ENCODE measurements at places on chromosomes 1 and 21.

DNA sequence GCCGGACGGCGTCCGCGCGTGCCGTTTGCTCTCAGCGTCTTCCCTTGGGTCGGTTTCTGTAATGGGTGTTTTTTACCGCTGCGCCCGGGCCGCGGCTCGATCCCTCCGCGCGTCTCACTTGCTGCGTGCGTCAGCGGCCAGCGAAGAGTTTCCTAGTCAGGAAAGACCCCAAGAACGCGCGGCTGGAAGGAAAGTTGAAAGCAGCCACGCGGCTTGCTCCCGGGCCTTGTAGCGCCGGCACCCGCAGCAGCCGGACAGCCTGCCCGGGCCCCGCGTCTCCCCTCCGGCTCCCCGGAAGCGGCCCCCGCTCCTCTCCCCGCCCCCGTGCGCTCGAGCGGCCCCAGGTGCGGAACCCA lies 159.8 kb downstream of the RUNX1 start:
- DNase-seq = peak; percentile 54

- no peak for DNase-seq
Measured at GRCh38 chr1:62585469-62586155, 11.7 kb upstream of the ANGPTL3 start.

- DNase-seq = no peak
Measured at GRCh38 chr1:154992721-154993571, 440 bp upstream of the LENEP start.

- no peak for DNase-seq
Measured at GRCh38 chr1:206971029-206971655, 882 bp upstream of the FCAMR start.

DNA sequence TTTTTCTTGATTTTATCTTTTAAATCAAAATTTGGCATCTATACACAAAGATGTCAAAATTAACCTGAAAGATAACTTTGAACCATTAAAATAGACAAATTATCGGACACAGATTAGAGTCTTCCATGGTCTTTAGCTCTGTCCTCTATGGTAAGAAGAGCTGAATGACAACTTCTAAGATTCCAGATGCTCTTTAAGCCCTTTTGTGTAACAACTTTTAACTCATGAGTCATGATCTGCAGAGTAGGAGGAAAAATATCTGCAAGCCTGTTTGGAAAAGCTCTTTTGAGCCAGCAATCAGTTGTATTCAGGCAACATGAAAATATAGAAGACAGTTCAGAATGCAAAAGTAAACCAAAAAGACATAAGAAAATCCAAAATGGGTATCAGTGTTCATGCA lies 37.8 kb downstream of the TTC13 start:
- DNase-seq = no peak

DNA sequence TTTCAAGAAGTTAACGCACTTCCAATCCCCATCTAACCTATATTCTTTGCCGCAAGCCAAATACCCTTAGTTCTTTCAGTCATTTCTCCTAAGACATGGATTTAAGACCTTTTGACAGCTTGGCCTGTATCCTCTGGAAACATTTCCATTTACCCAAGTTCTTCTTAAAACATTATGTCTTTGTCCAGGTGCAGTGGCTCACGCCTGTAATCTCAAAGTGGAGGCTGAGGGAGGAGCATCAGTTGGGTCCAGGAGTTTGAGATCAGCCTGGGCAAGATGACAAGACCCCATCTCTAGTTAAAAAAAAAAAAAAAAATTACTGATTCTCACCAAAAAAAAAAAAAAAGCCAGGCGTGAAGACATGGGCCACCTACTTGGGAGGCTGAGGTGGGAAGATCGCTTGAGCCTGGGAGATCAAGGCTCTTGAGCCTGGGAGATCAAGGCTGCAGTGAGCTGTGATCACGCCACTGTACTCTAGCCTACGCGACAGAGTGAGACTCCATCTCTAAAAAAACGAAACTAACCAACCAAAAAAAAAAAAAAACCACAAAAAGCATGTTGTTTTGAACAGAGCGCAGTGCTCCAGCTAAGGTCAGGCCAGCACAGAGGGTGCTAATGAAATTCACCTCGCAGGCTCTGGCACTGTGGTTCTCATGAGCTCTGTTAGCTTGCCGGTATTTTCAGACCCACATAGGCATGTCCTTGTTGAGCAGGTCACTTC lies 36.0 kb downstream of the NUAK2 start:
- DNase-seq = peak; percentile 74

DNA sequence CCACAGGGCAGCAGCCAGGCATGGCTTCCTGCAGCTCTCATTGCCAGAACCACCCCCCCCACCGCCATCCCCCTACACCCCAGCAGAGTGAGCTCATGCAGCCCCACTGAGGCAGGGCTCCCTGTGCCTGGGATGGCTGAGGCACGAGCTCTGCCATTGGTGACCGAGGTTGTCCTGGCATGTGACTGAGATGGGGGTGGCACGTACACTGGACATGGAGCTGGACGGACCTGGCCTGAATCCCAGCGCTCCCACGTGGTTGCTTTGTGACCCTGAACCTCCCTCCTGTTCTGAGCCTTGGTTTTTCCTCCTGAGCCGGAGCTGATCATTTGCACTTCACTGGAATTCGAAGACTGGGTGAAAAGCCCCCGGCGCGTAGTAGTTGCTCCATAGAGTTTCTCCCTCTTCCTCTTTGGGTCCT lies 28.3 kb downstream of the ALPL start:
- no peak for DNase-seq

GRCh38 chr1:170284951-170285350 lies 139.2 kb downstream of the NTMT2 start:
- DNase-seq = no peak

DNA sequence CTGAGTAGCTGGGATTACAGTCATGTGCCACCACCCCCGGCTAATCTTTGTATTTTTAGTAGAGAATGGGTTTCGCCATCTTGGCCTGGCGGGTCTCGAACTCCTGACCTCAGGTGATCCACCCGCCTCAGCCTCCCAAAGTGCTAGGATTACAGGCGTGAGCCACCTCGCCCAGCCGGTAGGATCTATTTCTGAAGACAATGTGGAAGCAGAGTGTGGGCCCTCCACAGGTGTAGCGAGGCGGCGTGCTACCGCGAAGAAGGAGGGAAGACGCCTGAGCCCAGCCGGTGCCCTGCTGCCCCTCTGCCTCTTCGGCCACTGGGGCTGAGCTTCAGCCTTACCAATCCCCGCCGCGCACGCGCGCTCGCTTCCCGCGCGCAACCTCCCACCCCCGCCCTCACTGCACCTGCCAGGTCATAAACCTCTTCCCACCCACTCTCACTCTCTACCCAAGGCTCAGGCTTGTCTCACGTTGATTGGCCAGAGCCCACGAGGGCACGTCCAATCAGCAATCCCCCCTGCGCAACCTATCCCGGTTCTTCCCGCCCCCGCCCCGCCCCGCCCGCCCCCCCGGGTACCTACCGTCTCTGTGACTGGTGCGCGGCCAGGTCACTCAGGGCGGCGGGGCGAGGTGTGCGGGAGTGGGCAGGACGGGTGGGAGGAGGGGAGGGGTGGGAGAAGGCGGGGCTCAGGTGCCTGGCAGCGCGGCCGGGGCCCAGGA lies 409 bp upstream of the HOOK1 start:
- peak; percentile 96 for DNase-seq

GRCh38 chr1:52424813-52425212 lies 20.4 kb downstream of the PRPF38A start:
- DNase-seq = peak; percentile 31

GRCh38 chr1:167165948-167166689 lies 54.6 kb upstream of the POU2F1 start:
- no peak for DNase-seq

DNA sequence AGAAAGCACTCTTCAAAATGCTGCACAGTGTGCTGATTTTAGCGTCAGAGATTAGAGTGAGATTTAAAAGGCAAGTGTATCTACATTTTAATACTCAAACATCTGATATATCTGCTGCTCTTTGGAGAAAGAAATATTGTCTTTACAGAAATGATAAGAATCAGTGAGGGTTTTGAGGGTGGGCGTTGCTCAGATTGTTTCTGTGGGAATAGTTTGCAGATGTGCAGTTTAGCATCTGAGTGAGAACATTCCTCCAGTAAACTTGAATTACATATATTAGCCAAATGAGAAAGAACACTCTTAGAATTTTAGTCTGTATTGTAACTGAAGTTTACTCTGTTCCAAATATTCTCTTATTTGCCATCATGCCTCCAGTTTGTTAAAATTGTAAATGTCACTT lies 549.2 kb downstream of the NEGR1 start:
- DNase-seq = no peak

DNA sequence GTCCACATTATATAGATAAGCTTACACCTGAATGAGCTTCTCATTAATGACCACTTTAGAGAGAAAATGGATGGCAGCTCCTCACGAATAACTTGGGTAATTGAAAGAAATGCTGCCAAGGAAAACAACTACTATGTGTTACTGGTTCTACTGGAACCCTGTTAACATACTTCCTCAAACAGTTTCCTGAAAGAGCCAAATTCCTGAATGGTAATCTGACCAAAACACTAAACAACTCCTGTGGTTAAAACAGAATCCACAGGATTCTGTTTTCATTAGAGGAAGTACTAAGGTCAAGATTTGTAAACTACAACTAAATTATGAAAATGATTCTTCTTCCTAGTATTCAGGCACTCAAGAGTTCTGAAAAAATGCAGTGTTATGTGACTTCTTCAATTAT lies 107.2 kb downstream of the DNM3 start:
- no peak for DNase-seq

DNA sequence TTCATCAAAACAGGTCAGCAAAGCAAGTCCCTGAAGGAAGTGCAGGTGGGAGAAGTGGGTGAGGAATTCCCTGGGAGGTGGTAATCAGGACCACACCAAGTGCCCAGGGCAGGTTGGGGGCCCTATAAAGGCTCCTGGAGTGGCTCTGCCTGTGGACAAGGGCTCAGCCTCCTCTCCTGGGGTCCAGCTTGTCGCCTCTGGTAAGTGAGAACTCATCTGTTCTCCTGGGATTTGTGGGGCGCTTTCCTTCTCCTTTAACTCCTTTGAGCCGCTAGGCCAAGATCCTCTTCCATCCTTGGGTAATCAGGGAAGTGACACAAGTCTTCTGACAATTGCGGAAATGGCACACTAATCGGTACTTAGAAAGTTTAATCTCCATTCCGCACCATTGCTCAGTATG lies at the start of gene SPRR4:
Gene SPRR4 (plus strand): TSS at position 154 of the 400 bp plus-strand sequence. CDS start 1,243 bp downstream, outside the sequence.
- no peak for DNase-seq

DNA sequence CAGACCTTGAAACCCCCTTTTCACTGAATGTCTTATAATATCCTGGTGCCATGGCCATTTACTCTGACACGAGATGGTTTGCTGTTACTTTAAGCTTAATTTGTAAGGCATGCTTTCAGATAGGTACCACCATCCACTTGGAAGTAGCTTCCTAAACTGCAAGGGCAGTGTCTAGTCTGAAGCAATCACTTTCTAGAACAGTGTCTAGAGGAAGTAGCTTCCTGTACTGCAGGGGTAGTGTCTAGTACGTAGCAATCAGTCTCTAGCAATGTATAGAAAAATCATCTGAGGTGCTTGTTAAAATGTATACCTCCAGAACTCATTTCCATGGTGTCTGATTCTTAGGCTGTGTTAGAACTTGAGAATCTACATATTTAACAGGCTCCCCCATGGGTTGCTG lies 42.5 kb downstream of the ZBTB40 start:
- DNase-seq = no peak

DNA sequence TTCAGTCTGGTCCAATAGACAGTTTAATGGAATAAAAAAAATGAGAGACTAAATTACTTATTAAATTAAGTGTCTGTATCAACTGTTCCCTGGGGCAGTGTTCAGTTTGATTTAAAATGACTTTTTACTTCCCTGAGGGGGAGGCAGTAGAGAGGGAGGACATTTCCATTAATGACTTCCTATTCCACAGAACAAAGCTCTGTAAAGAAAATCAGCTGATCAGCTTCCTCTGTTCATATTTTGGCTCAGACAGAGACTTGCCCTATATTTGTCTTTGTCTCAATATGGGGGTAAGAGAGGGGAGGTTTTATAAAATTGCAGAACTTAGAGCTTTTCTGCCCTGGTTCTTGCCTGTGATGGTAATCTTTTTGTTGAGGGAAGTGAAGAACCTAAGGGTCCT lies 8.4 kb downstream of the CFAP126 start:
- DNase-seq = no peak

GRCh38 chr1:7988576-7988975 lies 27.1 kb downstream of the PARK7 start:
- no peak for DNase-seq

- DNase-seq = no peak
Measured at GRCh38 chr1:86260476-86260875, 103.9 kb upstream of the COL24A1 start.

DNA sequence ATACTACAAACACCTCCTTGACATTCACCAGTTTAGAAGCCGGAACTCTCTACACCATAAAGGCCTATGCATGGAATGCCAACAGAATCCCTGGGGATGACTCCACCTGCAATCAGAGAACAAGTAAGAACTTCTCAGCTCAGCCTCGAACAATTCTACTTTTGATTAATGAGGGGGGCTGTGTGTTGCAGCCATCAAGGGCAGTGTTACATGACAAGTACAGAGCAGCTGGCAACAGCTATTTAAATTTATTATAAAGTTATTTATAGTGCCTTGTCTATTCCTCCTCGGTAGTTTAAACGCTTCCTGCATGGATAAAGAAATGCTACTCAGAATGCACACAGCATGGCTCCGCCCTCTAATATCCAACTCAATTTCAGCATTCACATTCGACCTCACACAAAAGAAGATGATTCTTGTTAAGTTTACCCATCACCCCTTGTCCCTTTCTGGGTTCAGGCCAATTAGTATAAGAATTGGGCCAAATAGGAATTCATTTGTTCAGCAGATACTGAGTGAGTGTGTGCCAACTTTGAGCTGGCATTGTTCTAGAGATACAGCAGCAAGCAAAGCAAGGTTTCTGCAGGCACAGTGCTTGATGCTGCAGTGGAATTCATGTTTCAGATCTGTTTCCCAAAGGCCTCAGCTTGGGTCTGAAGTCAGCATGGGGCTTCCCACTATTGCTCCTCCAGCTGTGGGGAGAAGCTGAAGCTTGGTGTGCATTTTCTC lies 6.4 kb downstream of the FNDC7 start:
- DNase-seq = no peak

DNA sequence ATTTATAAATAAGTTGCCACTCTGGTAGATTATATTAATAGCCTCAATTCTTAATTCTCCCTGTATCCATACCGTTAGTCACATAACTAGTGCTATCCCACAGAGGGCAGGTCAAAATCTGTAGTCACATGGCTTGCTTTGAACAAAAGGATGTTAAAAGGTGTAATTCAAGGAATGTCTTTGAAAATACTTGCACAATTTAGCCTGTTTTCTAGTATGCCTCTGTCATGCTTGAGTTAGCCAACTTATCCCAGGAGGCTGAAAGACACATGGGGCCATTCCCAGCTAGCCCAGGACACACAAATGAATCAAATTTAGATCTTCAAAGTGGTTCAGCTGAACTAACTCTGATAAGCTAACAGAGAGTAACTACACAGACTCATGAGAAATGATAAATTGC lies 758.5 kb upstream of the NEGR1 start:
- no peak for DNase-seq

DNA sequence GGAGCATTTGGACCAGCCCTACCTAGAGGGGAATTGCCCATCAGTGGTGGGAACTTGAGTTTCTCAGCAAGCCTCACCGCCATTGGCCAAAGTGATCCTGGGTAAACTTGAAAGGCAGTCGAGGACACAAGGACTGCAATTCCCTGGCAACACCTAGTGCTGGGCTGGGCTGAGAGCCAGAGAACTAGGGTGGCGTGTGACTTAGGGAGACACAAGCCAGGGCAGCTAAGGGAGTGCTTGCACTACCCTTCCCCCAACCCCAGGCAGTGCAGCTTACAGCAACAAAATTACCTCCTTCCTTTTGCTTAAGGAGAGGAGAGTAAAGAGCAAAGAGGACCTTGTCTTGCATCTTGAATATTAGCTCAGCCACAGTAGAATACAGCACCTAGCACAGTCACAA lies 176.9 kb upstream of the PRMT6 start:
- DNase-seq = no peak

- no peak for DNase-seq
Measured at GRCh38 chr1:182357913-182358312, 33.7 kb downstream of the GLUL start.

All from CD4-positive, alpha-beta T cell treated with Interleukin-17A for 1 hour (primary cell).